Vagina (tissue), 2 donors: ENCODE measurements at places on chromosomes 7 and 10. TPM values are rescaled to one million over a fixed set of nuclear protein-coding genes. Genes with fewer than 3 reads are reported as not detected.
A peak's percentile ranks its signal among the peaks of the same experiment; 100 is the strongest.

DNA sequence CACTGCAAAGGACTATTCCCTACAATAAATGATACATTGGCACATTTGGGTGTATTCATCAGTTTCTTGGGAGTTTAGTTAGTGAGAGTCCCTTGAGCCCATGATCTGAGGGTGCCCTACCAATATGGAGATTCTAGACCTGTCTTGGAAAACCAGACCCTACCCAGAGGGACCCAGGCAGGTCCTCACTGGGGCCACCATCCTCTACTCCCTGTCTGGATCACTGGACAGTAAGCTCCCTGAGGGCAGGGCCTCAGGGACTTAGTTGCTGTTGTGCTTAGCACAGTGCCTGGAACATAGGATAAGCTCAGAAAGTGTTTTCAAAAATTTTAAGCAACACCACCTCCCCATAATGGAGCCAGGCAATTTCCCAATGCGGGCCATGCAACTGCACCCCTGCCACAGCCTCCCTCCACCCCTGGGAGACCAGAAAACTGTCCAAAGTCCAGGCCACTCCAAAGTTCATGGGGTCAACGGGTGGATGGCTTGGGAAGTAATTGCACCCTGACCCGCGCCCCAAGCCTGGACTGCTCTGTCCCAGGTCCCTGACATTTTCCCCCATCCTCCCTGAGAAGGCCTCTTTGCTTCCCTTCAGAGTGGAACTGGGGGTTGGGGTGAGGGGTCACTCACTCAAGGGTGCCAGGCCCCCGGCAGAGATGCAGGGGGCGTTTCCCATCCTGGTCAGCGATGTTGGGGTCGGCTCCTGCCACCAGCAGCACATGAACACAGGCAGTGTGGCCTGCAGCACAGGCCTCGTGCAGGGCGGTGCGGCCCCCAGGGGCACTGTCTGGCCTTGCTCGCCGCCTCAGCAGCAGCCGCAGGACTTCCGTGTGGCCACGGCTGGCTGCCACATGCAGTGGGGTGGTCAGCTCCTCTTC lies 1.0 kb downstream of the ASB10 start:
- no peak for DNase-seq
- no peaks in the 10 kb centered on the region for H3K36me3 ChIP-seq
- H3K4me3 ChIP-seq, result no peak overlapping the region
- H3K4me1 ChIP-seq, result no peaks in the 10 kb centered on the region
- H3K27ac ChIP-seq, result no peak overlapping the region

- H3K36me3 ChIP-seq, result no peaks in the 10 kb centered on the region
- no peaks in the 10 kb centered on the region for H3K4me1 ChIP-seq
- DNase-seq, result no peak
Measured at GRCh38 chr10:82544377-82544776, 669.4 kb downstream of the NRG3 start.

DNA sequence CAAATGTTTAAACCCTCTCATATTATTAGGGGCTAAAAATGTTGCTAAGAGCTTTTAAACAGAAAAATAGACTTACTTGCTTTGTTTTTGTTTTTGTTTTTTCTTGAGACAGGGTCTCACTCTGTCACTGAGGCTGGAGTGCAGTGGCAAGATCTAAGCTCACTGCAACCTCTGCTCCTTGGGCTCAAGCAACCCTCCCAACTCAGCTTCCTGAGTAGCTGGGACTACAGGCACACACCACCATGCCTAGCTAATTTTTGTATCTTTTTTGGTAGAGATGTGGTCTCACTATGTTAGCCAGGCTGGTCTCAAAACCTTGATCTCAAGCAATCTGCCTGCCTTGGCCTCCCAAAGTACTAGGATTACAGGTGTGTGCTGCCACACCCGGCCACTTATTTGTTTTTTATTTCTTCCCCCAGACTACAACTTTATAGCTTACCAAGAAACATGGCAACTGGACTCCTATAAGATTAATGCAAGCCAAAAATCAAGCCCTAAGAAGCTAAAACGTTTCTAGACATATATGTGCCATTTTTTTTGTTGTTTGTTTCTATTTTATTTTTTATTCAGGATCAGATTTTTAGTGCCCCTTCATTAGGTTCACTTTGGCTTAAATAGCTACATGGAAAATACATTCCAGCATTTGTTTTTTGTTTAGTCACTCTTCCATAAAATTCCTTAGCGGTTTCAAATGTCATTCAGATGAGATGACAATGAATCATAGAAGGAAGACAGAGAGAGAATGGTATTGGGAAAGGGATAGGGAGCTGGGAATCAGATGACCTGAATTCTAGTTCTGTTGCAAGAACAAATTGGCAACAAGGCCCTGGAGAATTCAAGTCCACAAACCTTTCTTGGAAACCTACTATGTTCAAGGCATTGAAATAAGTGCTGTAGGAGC lies 163.4 kb upstream of the MKLN1 start:
- no peaks in the 10 kb centered on the region for H3K4me1 ChIP-seq
- H3K27ac ChIP-seq, result peak overlapping the region; percentile 82
- no peaks in the 10 kb centered on the region for H3K27me3 ChIP-seq
- no peaks in the 10 kb centered on the region for H3K36me3 ChIP-seq

- H3K27ac ChIP-seq, result no peak overlapping the region
- H3K4me3 ChIP-seq, result no peak overlapping the region
- no peaks in the 10 kb centered on the region for H3K4me1 ChIP-seq
Measured at GRCh38 chr7:132422502-132423111, 153.7 kb downstream of the PLXNA4 start.

DNA sequence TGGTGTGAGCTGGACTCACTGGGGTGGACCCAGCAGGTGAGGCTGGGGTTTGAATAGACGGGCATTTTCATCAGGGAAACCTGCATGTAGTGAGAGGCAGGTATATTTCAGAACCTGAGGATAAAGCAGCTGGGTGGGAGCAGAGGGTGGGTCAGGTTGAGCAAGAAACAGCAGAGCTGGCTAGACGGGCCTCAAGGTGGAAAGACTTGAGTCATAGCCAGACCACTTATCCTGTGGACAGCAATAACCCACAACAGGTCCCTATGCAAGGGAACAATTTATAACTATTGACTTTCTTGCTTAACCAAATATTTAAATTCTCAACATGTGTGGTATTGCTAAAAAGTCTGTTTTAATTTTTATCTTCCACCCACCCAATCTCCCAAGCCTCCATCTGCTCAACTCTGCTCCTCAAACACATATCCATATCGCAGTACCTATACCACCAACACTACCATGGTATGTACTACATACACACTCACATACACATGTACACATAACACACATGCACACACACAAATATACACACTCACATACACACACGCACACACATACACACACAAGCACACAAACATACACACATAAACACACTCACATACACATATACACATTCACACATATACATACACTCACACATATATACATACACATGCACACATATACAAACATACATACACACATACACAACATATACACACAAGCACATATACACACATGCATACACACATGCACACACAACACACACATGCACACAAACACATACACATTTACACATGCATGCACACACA lies 129.0 kb upstream of the C7orf33 start:
- no peak overlapping the region for H3K4me3 ChIP-seq
- DNase-seq, result no peak
- H3K27ac ChIP-seq, result no peak overlapping the region
- no peaks in the 10 kb centered on the region for H3K36me3 ChIP-seq
- no peaks in the 10 kb centered on the region for H3K27me3 ChIP-seq

PPP1R17 gene
- total RNA-seq, result not detected

DNA sequence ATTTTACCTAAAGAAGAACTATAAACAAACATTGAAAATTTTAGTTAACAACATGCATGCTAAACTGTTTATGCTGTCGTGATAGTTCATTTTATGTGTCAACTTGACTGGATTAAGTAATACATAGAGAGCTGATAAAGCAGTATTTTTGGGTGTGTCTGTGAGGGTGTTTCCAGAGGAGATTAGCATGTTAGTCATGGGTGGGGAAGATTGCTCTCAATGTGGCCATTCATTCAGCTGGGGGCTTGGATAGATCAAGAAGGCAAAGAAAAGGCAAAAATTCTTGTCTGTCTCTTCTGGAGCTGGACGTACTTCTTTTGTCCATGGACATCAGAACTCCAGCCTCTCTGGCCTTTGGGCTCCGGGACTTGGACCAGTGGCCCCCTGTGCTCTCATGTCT lies 172.9 kb upstream of the SEMA3E start:
- DNase-seq, result no peak
- H3K27ac ChIP-seq, result no peak overlapping the region
- H3K4me1 ChIP-seq, result no peaks in the 10 kb centered on the region
- no peaks in the 10 kb centered on the region for H3K27me3 ChIP-seq
- no peaks in the 10 kb centered on the region for H3K36me3 ChIP-seq

SEMA3A gene
- 3.4 TPM for total RNA-seq

- DNase-seq, result no peak
- no peaks in the 10 kb centered on the region for H3K27me3 ChIP-seq
- H3K36me3 ChIP-seq, result no peaks in the 10 kb centered on the region
- no peak overlapping the region for H3K27ac ChIP-seq
- no peak overlapping the region for H3K4me3 ChIP-seq
- H3K4me1 ChIP-seq, result no peaks in the 10 kb centered on the region
Measured at GRCh38 chr10:14820010-14820774, 17.6 kb downstream of the CDNF start.

DNA sequence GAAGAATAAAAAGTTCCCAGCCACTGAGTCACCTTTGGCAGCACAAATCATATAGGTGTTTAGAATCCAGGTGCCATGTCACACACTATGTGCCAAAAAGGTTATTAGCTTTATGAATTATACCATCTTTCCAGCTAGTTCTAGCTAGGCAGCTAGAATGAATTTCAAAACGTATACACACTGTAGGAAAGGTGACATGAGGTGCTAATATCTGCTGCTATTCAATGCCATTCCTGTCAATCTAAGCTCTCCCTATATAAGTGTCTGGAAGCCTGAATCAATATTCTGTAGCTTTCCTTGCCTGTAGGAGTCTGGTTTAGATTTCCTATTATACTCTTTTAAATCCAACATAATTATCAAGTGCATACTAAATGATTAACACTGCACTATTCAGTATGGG lies 868.6 kb downstream of the GATA3 start:
- no peak for DNase-seq
- H3K27me3 ChIP-seq, result no peaks in the 10 kb centered on the region
- H3K4me3 ChIP-seq, result no peak overlapping the region
- no peaks in the 10 kb centered on the region for H3K36me3 ChIP-seq

DNA sequence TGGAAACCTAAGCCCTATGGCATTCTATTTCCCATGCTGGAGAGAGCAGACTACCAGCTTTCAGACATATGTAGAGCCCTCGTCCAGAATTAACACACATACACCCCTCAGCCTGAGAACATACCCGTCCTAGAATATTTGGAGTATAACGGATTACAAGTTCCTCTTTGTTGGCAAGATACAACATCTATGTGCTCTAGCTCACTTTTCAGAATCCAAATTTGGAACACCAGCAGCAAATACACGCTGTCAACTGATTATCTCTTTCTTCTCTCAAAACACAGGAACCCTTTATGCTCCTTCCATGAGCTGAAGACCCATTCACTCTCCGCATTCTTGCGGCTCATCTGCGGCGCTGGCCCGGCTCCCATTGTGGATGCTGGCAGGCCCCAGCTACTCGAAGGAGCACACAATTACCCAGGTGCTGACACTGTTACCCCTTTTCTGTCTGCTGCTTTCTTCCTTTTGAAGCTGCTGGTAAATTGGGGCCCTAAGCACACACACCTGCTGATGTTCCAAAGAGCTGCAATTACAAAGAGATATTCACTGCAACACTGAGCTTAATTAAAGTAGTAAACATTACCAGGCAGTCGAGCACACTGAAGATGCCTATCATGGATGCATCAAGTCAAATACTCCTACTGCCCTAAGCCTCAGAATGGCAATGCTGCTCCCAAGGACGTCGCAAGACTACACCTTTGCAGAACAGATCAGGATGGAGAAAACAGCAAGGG lies 70.0 kb downstream of the VOPP1 start:
- DNase-seq, result no peak
- H3K4me3 ChIP-seq, result no peak overlapping the region
- no peaks in the 10 kb centered on the region for H3K4me1 ChIP-seq
- H3K36me3 ChIP-seq, result no peaks in the 10 kb centered on the region
- H3K27me3 ChIP-seq, result no peaks in the 10 kb centered on the region
- H3K27ac ChIP-seq, result no peak overlapping the region

DNA sequence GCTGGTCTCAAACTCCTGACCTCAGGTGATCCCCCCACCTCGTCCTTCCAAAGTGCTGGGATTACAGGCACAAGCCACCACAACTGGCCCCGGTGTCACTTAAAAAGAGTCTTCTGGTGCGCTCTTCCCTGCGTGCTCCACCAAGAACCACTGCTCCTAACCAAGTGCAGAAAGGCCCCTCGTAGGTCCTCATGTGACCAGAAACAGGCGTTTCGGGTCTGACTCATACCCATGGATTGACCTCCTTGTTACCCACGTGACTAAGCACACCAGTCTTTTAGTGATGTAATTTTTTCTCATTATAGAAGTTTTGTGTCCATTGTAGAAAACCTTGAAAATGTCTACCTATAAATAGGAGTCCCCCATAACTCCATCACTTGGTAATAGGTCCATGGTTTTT lies 13.9 kb downstream of the FKBP6 start:
- peaks cover 14% of the 10 kb centered on the region for H3K4me1 ChIP-seq
- no peaks in the 10 kb centered on the region for H3K27me3 ChIP-seq

DNA sequence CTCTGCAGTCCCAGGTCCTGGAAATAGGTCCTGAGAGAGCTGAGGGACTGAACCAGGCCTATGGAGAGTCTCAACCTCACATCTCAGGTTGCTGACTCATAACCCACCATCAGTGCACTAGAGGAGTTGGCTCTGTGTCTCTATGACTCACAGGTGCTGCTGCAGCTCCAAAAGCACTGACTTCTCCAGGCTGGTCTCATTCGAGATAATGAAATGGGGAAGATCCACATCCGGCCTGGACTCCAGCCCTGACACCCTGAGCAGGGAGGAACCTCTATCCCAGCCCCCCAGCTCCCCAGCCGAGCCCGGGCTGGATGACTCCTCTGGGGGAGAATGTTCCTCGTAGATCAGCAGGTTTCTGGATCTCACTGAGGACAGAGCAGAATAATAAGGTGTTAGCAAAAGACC lies 35.5 kb upstream of the DGKI start:
- no peak overlapping the region for H3K27ac ChIP-seq
- no peak overlapping the region for H3K4me3 ChIP-seq
- no peaks in the 10 kb centered on the region for H3K27me3 ChIP-seq
- peaks cover 44% of the 10 kb centered on the region for H3K36me3 ChIP-seq
- H3K4me1 ChIP-seq, result peaks cover 40% of the 10 kb centered on the region

ADAM12 gene
- total RNA-seq, result 3.7 TPM

WEE2 gene
- total RNA-seq, result not detected

POU6F2 gene
- not detected for total RNA-seq

WNT2 gene
- not detected for total RNA-seq

- DNase-seq, result peak; percentile 60
- no peaks in the 10 kb centered on the region for H3K27me3 ChIP-seq
- no peak overlapping the region for H3K27ac ChIP-seq
Measured at GRCh38 chr10:133458021-133458709, 4.4 kb downstream of the SCART1 start.

PRF1 gene
- 20.9 TPM for total RNA-seq
